ENCODE measurements at places on chromosomes 7 and 10.

DNA sequence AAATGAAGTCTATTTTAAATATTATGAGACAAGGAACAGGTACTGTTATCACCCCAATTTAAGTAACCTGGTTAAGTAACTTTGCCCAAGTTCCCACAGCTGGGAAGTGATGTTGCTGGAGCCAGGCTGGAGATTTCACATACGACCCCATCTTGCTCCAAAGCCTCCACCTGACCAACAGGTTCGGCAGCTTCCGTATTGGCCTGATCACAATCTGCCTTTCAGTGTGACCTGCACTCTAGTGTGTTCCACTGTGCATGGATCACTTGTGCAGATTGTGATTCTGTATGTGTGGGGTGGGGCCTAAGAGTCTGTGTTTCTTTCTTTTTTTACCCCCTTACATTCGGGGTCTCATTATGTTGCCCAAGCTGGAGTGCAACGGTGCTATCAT lies 66.1 kb downstream of the PRTFDC1 start:
- DNase-seq = no peak

DNA sequence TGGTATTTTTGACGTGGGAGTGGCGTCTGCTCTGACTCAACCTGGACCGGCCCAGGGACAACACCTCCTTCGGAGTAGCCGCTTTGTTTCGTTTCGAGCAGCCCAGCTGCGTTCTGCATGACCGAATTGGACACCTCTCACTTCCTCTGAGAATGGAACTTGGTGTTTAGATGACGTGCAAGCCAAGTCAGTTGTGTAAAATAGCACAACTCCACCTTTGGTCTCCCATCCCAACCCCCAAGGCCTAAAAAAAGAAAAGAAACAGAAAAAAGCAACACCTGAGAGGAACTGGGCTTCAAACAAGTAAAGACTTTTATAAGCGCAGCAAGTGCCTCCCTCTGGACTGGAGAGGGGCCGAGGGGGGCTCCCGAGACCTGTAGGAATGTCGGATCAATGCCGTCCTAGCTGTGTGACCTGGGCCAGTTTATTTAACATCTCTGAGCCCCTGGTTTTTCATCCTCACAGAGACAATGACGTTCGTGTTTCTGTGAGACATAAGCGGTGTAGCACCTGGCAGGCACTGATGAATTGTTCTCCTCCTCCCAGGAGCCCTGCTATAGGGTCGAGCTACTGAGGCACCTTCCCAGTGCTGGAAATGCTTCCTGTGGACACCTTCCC lies 52.0 kb upstream of the SMNDC1 start:
- no peak for DNase-seq

GRCh38 chr10:130687566-130687965 lies 551.4 kb downstream of the GLRX3 start:
- DNase-seq = no peak

DNA sequence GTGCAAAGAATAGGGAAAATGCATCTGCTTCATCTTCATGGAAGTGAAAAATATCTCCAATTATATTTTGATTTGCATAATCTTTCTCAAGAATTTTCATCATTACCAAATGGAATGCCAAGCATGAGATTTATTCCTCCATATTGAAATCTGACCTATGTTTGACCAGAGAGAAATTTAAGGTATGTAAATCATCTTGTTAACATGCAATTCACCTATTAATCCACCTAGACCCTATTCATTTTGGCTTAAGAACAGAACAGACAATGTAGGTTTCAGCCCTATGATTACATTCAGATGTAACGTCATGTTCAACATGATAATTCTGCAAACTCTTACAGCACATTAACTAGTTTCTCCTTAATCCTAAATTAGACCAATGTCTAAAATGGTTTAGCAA lies 30.8 kb upstream of the TMEM140 start:
- DNase-seq = no peak

DNA sequence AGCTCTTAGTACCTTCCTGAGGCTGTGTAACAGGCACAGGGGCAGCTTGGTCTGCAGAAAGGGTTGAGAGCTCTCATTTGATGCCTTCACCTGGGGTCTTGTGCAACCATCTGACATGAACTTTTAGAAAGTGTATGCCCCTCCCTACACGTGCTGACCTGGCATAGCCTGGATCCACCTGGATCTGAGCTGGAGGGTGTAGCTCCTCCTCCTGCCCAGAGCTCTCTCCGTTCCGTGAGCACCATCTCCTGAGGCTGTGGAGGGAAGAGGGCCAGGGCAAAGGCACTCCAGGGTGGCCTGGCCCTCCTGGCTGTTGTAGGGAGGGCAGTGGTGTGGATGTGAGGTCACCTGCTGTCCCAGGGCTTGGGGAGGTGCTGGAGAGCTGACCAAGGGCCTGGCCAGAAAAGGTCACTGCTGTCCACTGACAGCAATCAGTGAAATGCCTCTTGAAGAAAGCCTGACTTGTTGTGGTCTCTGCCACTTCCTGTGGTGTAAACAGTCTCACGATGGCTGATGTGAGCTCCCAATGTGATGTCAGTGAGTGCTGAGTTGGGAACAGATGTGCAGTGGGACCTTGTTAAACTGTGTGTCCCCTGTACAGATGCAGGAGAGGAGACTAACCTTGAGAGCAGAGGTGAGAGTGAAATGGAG lies 23.0 kb downstream of the AMZ1 start:
- DNase-seq = no peak

DNA sequence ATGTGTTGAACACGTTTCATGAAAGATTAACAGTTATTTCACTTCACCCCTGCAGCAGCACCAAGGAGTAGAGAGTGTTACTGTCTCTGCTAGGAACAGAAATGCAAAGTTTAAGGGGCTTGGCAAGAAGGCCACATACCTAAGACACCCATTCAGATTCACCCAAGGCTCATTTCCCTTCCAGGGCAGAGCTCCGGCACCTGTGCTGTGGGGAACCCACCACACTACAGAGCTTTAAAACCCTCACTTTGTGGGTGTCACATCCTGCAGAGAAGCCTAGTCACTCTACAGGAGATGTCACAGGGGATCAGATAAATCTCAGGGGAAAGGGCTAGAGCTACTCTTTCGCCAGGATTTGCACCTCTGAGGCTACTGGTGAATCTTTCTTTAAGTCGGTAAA lies 176.1 kb upstream of the KLF6 start:
- DNase-seq = no peak

DNA sequence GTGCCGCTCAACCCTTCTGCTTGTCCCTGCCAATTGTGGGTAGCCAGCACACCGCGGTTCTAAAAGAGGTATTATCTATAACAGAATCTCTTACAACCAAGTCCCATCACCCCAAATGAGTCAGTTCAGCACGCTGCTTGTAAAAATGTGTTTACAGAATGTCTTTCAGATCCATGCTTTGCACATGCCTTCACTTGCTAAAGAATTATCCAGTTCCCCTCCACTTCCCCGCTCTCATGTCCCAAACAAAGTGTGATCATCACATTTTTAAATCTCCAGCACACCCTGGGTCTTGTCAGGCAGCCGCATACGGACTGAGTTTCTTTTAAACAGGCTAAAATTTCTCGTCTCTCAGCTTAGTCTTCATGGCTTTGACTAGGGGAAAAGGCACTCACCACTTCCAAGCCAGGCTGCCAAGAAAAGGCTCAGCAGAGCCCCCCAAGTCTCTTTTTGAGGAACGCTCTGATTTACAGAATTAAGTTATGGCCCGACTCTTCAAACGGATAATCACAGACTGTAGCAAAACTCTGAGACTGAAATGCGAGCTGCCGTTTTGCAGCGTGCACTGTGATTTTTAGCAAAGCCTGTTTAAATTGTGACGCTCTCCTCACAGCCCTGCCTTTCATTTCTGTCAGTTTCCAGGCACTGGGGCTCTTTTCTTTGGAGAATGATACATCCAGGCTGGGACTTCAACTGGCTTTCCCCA lies 29.8 kb upstream of the FGFR2 start:
- no peak for DNase-seq

GRCh38 chr7:36262309-36263094 lies 109.4 kb downstream of the EEPD1 start:
- DNase-seq = no peak

DNA sequence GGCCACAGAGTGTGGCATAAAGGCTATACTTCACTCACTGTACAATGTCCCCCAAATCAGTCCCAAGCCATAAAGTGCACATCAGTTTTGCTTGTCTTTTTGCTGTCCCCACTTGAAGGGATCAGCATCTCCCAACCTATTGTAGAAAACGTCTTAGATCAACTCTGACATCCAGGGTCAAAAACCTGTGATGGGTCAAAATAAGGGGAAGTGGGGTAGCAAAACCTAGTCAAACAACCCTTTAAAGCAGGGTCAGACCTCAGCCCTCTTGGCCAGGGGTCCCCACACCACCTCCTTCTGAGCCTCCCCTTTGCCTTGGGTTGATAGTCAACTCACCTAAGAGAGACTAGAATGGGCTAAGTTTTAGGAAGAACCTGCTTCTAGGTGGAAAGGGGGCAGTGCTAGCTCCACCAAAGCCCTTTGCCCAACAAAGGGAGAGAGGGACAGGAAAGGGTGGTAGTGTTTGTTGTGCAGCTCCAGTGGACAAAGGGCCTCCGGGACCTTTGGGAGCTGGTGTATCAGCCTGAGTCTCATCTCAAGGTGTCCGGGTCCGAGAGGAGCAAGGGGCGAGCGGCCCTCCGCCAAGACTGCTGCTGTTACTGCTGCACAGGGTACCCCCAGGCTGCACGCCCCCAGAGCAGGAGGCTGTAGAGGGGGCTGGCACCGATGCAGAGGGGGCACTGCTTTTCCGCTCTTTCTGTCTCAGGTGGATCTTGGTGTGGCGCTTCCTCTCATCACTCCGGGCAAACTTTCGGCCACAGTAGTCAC lies 3.3 kb downstream of the EGR2 start:
- no peak for DNase-seq
